SHP77 (cell line): ENCODE measurements at places on chromosomes 1 and 21.

DNA sequence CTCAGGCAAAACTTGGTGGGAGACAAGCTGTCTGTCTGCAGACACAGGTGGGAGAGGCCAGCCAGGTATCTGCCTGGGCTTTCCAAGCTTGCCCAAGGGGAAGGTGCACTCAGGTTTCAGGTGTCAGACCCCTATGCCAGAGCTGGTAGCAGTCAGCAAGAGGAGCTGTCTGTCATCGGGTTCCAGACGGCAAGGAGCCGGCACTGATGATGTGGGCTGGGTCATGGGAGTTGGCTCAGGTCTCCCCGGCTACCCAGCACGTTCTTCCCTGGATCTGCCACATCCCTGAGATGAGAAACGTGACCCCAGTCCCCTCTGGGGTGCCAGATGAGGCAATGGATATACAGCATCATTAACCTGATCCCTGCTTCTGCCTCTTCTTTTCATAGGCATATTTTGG is 23.0 kb downstream of the TMCC2 start:
- DNase-seq = no peak

DNA sequence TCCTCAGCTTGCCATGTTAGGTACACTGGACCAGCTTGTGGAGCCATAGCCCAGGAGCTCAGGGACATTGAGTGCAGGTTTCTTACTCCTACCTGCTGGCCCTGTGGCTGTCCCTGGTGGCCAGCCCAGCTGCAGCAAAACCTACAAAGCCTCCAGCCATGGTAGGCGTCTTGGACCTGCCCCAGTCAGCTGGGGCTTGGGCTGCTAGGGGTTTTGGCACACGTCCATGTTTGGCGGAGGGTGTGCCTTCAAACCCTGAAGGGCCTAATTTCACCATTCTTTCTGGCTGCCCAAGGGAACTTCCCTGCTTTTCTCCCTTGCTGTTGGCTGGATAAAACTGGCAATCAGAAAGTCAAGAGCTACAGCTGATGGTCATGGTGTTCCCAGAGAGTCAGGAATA is 25.4 kb downstream of the HMGCS2 start:
- DNase-seq = no peak

GRCh38 chr1:107919953-107920352 is 45.0 kb downstream of the VAV3 start:
- DNase-seq = no peak

DNA sequence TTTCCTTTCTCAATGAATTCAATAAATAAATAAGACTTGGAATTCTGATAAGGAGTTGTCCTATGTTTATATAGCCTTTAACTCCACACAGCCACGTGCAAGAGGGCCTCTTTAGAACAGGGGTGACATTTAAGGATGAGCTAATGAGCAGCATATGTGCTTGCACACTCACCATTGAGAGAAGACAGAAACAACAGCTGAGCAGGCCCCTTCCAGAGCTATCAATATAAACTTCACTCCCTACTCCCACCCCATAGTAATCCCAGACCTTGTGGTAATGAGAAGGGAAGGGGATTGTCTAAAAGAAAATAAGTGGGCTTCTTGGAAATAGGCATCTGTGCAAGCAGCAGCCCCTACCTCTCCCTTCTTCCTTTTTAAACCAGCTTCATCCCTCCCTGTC is 176.0 kb downstream of the SEC16B start:
- DNase-seq = no peak

GRCh38 chr1:56123421-56123820 is 455.9 kb downstream of the PLPP3 start:
- DNase-seq = no peak

DNA sequence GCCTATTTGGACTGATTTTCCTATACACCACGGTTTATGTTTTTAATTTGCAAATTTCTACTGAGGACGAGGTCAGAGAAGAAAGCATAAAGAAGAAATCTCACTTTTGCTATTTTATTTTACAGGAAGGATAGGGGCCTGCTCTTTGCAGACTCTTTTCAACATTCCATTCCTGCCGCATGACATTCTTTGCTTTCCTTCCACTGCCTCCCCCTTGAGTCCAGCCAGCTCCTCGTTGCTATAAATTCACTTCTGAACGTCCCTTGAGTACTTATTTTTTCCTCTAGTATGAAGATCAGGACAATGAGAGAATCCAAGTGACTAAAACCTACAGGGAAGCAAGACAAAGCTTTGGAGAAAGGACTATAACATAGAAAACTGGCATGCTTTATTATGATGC is 53.4 kb upstream of the PTGFR start:
- no peak for DNase-seq

DNA sequence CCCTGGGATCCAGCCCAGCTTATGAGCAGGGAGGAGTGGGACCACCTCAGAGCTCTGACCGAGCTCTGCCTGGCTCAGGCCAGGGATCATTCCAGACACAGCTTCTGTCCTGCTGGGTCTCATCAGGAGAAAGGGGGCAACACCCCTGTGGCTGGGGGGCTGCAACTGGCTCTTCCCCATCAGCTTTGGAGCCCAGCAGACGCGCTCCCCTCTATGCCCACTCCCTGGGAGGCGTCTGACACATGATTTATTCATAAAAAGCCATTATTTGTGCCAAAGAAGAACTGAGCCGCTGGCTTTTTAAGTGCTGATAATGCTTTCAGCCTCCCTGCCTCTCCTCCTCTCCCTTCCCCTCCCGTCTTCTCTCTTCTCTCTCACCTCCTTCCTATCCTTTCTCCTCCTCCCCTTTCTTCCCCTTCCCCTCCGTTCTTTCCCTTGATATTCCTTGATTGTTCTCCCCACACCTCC is 25.0 kb downstream of the FOXO6 start:
- no peak for DNase-seq

DNA sequence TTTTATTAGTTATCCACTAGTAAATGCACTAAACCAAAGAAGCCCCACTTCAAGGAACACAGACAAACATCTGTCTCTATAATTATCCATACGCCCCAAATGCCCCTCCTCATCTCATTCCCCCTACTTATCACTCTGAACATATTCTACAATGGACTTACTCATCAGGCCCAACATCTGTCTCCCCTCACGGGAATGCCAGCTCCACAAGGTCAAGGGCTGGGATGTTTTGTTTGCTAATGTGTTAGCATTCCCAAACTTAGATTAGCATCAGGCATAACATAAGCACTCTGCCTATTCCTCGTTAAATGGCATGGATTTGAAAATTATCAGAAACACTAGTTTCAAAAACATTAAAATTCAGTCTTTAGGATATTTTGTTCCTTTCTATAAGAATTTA is 279.5 kb downstream of the DSCAM start:
- DNase-seq = no peak

DNA sequence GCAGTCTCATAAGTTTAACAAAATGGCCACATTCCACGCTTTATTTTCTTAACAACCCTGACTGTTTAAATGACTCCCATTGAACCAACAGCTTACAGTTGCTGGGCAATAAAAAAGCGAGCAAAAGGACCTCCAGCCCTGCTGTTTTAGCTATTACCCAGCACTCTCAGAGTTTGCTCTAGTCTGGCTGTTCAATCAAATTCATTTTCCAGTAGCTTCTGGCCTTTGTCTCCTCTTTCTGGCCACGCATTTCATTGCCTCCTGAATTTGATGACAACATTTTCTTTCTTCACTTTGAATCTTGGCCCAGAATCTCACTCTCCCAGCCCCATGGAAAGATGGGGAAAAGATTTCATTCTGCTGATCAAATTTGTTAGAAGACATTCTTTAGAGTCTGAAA is 44.1 kb upstream of the DOCK7 start:
- no peak for DNase-seq

- no peak for DNase-seq
These were observed 64.1 kb downstream of the USP24 start for GRCh38 chr1:55150880-55151588.

- DNase-seq = no peak
These were observed 22.0 kb downstream of the RLF start for GRCh38 chr1:40183055-40183710.

- no peak for DNase-seq
These were observed 71.9 kb downstream of the SCCPDH start for GRCh38 chr1:246795906-246796694.

DNA sequence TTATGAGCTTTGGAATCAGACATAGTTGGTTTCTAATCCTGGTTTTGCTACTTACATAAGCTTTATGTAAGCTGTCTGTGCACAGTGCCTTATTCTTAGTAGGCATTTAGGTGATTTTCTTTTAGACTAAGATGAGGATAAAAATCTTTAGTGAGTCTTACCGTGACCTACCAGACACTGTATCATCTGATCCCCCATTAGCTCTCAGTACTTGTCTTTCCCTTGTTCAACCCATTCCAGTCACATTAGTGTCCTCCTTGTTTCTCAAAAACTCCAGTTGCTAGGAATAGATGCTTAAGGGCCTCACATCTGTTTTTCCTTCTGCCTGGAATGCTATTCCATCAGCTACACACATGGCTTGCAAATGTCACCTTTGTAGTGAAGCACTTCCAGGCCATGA is 18.8 kb downstream of the PPP1R12B start:
- DNase-seq = no peak

DNA sequence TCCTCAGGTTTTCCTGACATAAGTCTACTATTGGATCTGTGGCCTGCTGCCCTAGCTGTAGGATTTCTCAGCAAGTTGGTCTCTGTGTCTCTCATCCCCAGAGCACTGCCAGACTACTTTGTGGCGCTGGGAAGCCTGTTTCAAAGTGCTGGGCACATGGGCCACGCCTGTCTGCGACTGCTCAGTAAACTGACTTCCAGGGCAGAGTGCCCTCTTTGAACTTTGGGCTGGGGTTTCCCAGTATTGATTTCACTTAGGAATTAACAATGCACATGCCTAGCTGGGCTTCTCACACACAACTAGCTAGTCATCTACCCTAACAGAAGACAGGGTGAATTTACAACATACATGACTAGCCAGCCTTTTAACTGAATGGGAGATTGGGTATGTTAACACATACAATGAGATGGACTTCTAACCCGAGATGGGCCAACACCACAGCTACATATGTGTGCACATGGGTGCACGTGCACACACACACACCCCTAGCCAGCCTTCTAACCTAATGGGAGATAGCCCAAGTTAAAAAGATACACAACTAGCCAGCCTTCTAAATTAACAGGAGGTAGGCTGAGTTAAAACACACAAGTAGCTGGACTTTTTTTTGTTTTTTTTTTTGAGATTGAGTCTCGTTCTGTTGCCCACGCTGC is 6.9 kb upstream of the TRIM17 start:
- DNase-seq = no peak

GRCh38 chr1:48530727-48531351 is 58.8 kb upstream of the SPATA6 start:
- peak; percentile 71 for DNase-seq

DNA sequence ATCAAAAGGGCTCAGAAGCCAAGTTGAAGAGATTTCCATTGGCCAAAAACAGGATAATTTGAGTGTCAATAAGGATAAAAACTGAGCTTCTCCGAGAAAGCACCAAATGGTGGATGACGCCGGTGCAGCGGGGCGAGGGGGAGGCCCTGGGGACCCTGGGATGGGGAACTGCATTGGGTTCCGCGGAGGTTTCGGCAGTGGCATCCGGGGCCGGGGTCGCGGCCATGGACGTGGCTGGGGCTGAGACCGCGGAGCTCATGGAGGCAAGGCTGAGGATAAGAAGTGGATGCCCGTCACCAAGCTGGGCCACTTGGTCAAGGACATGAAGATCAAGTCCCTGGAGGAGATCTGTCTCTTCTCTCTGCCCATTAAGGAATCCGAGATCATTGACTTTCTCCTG is 97.2 kb downstream of the DMRTA2 start:
- DNase-seq = no peak

DNA sequence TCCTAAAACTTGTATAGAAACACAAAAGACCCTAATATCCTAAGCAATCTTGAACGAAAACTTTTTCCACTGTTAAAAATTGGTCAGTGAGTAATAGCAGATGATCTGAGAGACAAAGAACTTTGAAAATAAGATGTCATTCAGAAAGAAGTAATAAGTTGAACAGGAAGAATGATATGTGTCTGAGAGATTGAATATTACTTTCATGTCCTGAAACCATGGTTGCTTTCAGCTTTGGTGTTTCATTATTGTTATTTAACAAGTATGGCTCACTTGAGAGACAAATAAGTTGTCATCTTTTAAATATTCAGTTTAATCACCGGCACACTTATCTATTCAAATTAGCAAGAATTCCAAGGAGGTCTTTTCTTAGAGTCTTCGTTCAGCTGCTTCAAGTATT is 11.4 kb downstream of the PRKACB start:
- DNase-seq = no peak

DNA sequence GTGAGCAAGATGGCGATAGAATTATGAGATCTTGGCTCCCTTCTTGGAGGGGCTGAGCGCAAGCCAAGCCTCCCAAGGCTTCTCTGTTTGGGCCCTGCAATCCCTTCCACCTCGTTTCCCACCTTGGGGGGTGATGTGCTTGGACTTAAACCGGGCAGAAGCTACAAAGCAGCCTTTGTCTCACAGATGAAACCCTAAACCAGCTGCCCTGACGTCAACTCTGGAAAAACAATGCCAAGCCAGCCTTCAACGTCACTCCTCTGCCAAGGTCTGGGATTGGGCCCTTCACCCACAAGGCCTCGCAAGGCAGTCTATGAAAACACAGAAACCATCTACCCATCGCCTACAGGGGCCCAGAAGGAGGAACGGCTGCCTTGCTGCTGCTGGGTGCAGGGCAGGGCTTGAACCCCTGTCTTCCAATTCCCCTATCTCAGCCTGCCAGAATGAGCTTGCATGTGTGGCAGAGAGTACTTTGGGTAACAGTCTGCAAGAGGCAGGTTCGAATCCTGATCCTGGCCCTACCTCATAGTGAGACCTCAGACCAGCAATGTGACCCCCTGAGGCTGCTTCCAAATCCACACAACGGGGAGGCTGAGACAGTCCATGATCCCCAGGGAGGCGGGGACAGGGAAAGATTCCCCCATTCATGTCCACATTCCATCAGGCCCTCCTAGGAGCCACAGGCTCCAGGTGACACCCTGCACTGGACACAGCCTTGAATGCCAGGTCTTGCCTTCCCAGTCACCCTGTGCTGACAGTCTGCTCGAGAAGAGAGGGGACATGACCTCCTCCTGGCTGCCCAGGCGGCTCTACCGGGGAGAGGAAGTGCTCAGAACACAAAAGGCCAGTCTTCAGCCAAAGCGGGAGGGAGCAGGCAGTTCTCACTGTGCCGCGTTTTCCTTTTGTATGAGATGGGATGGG is 15.0 kb downstream of the IFFO2 start:
- peak; percentile 90 for DNase-seq

GRCh38 chr1:2073382-2074230 is 23.4 kb downstream of the PRKCZ start:
- peak; percentile 22 for DNase-seq

- DNase-seq = no peak
These were observed 92.9 kb downstream of the DPYD start for GRCh38 chr1:97827887-97828286.

- no peak for DNase-seq
These were observed 841 bp downstream of the POFUT2 start for GRCh38 chr21:45286671-45287437.

DNA sequence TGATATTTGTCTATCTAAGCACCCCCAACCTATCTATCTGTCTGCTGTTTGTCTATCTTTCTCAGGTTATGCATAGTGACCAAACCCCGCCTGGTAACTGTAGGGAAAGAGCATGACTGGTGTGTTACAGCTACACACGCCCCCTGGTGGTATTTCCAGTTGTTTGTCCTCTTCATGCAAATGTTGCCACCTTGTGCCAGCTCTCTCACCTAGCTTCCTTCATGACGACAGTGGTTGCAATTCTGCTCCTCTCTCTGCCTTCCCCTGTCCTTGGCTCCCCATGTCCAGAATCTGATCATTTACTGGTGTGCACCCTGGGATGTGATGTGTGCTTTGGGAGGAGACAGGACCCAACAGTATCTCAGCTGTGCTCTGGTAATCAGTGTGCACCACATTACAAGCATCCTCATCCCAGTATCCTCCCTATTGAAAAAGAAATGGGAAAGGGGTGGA is 8.1 kb upstream of the INKA2 start:
- DNase-seq = peak; percentile 78

GRCh38 chr21:39152271-39152670 is 31.0 kb downstream of the PSMG1 start:
- no peak for DNase-seq
